HS-5 (cell line): ENCODE measurements at places on chromosomes 2 and 18.

- no peak for DNase-seq
Measured at GRCh38 chr2:25313711-25314513, 27.8 kb downstream of the DNMT3A start.

DNA sequence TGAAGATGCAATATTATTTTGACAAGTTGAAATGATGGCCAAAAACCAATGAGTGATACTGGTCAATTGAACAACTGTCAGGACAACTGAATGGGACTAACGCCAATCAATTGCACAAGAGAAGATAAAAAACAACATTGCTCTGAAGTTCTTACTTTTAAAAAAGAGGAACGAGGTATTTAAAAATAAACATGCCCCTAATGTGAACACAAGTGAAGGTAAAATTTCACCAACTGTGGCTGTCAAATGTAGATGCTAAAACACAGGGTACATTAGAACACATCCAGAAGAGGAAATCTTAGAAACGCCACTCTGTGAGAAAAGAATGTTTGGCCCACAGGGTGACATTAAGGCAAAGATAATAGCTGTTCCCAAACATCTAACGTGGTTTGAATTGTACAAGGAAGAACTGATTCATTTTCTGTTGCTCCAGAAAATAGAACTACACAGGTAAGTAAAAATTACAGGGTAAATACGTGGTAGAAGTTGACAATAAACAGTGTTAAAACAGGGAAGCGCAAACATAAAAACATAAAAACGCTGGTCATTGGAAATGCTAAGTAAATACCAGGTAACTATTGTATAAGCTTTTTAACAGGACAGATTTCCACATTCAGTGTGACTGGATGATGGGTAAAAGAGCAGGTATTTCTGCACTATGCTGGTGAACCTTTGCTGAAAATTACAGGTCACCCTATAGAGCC is 20.3 kb downstream of the LONRF2 start:
- DNase-seq, result no peak

- DNase-seq, result no peak
Measured at GRCh38 chr2:123563515-123563914, 461.6 kb upstream of the CNTNAP5 start.

- no peak for DNase-seq
Measured at GRCh38 chr2:55000341-55000740, 49.9 kb downstream of the RTN4 start.

DNA sequence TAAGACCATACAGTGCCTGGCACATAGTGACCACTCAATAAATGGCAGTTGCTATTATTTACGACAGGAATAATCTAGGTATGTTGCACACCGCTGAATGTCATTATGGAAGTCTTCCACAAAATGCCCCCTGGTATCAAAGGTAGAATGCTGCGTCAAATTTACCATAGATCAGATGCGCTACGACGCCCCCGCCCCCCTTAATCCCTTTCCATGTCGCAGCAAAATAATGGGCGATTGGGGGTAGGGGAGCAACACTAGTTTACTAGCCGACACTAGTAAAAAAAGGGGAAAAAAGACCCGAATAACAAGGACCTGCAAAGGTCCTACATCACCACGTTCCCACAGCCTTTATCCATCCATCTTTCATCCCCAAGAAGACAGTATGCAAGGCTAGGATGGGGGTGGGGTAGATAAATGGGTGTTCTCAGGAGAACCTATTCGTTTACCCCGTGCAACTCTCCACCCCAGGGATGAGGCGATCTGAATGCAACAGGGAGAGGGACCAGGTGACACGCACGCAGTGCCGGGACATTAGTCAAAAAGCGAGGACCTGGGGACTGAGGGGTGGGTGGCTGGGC is 455 bp downstream of the PREPL start:
- no peak for DNase-seq

GRCh38 chr2:10193851-10194820 is 71.6 kb downstream of the RRM2 start:
- no peak for DNase-seq

DNA sequence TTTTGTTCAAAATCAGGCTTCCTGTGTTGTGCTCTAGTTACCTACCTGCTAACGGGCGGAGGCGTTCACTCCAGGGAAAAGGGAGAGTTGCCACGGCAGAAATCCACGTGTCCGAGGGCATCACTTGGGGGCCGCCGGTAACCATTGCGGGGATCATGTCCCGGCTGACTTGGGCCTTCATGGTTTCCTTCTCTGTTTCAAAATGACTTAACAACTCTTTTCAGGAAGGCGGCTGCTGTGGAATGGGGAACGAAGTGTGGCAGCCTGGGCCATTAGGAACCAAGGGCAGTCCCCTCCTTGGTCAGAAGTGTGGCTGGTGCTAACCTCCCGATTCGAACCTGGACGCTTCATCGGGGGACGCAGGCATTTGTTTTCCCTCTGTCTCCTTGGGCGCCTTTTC is 56.8 kb downstream of the INPP5D start:
- no peak for DNase-seq

DNA sequence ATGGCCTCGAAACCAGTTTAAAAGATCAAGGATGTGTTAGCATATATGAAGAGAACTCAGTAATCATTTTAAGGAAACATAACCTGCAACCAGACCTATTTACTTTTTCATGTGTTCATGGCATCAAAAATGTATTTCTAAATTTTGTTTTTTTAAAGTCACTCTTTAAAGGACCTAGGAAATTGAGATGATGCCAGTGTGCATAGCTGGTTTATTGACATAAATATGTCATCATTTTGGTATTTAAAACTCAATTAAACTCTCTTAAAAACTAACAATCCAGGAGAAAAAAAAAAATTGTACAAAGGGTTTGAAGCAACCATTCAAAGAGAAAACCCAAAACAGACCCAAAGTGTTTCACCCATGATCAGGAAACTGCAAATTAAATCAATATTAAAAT is 198.9 kb upstream of the RND3 start:
- no peak for DNase-seq

- DNase-seq, result no peak
Measured at GRCh38 chr2:128684523-128684922, 365.9 kb upstream of the HS6ST1 start.

DNA sequence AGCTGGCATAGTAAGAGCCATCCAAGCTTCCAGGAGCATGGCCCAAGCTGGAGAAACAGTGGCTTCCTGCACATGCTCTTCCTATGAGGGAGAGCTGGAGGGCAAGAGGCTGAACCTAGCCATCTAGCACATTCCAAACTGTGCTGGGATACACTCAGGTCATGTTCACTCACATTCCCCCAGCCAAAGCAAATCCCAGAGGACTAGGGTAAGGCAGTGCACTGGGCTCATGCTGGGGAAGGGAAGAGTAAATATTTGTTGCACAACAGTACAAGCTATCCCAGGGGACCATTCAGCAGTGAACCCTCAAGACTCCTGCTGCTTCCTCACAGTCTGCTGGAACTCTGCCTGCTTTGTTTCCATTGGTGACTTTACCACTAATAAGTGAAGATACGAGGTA is 20.7 kb upstream of the GYPC start:
- no peak for DNase-seq

DNA sequence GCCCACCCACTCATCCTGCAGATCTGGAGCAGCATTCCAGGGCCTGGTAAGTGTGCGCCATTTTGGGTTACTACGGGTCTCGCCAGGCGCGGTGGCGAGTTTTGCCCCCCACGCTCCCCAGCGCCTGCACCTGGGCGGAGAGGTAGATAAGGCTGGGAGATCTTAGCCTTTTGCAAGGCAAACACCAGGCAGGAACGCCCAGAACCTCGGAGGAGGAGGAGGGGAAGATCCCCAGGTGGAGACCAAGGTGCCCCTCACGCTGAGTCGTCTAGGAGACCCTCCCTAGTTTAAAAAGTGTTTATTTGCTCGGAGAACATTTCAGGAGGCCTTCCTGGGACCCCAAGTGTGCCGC is 365 bp upstream of the RAMP1 start:
- DNase-seq, result no peak

- no peak for DNase-seq
Measured at GRCh38 chr2:71511776-71512175, 58.4 kb downstream of the DYSF start.

- no peak for DNase-seq
Measured at GRCh38 chr2:47301277-47301618, 101.7 kb upstream of the MSH2 start.

GRCh38 chr2:200081236-200081635 is 125.9 kb downstream of the MAIP1 start:
- no peak for DNase-seq

- no peak for DNase-seq
Measured at GRCh38 chr2:10501451-10501961, 53.4 kb upstream of the ODC1 start.

DNA sequence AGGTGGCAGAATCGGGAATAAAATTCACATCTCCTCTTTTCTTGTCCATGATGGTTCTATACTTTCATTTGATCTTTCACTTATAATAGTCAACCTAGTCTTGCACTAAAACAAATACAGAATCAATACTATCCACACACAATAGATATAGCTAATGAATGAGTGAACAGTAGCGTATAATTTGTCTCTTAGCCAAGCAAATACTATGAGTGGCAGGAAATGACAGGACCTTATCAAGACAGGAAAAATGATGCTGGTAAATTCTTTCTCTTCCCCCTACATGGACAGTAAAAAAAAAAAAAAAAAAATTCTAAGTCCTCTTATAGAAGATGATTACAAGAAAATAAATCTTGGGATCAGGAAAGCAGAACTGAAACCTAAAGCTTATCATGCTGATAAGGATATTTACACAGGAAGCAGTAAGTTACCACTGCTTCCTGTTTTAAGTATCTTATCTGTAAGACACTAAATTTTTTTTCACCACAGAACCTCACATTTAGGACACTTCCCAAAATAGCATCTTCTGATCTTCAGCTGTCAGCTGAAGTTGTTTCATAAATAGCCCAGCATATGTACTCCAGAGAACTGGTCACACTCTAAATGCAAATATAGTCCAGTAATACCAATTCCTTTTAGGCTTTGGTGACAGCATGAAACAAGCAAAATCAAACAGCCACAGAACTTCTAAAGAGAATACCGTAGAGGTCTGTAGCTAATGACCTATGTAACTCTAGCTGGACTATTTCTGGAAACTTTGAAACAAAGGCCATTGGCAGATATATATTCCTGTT is 27.0 kb downstream of the IRS1 start:
- no peak for DNase-seq

DNA sequence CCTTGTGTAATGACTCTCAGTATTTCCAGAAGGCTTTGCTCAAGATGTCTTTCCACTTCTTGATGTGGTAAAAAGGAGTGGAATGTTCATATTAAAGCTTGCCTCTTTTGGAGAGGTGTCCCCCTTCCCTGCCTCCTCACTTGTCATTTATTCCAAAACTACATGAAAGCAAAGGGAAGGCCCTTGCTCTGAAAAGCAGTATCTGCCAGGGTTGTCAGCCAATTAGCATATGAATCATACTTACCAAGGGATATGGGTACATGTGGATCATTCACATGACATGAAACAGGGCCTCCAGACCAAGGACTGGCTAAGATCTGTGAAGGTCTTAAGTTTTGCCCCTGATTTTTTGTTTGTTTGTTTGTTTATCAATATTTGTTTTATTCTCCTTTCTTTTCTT is 31.3 kb downstream of the ANXA4 start:
- DNase-seq, result no peak

GRCh38 chr2:49021271-49021670 is 133.0 kb downstream of the FSHR start:
- DNase-seq, result no peak

DNA sequence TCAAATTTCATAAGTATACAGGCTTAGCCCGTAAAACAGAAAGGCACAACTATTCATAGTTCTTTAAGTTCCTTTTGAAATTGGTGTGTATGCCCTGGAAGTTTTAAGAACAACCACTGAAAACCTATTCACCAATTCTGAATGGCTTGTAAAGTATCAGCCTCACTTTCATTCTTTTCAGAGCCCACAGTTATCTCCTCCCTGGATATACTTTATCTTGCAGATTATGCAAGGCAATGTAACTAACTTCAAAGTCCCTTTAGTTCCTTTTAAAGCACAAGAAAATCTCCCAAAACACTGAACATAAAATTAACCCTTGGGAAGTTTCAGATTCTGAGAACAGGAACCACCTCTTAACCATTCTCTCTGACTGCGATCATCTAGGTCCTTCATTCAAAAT is 1.1 kb downstream of the STRN start:
- DNase-seq, result no peak

- DNase-seq, result no peak
Measured at GRCh38 chr2:43131890-43132682, 94.3 kb downstream of the ZFP36L2 start.

- peak; percentile 74 for DNase-seq
Measured at GRCh38 chr2:144583741-144584453, 64.0 kb upstream of the ZEB2 start.

DNA sequence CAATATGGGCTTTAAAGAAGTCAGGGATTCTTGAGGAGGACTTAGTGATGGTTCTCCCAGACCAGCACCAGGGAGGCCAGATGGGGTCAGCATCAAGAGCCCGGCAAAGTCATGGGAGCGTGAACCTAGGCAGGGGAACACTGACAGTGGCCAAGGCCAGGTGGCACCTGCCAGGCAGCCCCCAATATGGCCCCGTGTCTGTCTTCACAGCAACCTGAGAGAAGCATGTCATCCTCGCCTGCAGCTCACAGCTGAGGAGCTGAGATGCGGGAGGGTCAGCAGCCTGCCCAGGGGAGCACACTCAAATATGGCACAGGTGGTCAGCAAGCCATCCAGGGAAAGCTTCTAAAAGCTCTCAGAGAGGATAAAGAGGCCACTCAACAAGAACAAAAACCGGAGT is 105.7 kb upstream of the GPC1 start:
- DNase-seq, result no peak

- no peak for DNase-seq
Measured at GRCh38 chr2:191895195-191895594, 48.3 kb upstream of the CAVIN2 start.

DNA sequence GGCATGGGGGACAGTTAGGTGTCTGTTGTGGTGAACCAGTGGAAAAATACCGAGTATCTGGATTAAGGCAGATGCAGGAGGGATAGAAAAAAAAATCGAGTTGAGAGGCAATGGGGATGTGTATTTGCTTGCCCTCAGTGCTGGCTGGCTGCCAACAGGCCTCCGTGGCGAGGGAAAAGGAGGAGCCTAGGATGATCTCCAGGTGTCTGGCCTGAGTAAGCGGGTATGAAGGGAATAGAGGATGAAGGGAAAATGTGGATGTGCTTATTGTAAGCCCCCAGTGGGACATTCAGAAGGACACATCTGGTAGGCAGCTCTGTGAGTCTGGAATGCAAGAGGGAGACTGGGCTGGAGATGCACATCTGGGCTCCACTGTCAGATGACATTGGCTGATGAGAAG is 22.8 kb downstream of the KCNS3 start:
- no peak for DNase-seq

DNA sequence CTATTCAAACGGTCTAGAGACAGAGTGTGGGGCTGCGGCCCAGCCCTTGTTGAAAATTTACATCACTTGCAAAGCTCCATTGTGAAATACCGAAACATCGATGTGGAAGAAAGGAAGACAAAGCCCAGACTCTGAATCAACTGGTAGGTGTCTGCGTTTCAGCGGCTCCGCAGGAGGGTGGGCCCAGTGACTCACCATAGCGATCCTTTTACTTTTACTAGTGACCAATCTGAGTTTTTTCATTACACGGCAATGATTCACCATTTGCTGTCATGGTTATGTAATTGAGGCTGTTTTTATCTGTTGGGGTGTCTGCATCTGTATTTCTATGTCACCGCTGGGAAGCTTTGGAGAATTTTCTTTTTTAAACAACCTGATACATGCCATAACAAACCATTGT is 66.6 kb upstream of the ODC1 start:
- DNase-seq, result peak; percentile 96

GRCh38 chr2:68605939-68606338 is 37.4 kb upstream of the PROKR1 start:
- no peak for DNase-seq
